Thoracic aorta (tissue), 2 donors: ENCODE measurements at places on chromosomes 4 and X. TPM values are rescaled to one million over a fixed set of nuclear protein-coding genes. Genes with fewer than 3 reads are reported as not detected.

DNA sequence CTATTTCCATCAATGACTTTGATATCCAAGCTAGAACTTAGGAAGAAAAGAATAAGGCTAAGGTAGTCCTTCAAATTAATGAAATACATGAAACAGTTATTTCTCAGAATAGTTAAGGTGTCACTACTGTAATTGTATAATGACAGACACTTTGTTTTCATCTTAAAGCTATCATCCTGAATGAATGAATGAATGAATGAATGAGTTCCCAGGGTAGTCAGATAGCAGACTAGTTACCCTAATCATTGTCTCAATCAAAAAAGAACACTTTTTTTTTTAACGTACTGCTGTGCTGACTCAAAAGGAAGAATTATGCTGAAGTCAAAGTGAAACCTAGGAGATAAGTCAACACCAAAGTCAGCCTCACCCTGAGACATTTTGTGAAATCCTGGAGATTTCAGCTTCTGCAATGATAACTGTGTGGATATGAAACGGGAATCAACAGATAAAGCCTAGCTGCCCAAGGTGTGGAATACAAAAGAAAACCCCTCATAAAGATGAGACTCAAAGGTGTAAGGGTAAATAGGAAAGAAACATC is 68.3 kb upstream of the CNKSR2 start:
- DNase-seq: no peak

DNA sequence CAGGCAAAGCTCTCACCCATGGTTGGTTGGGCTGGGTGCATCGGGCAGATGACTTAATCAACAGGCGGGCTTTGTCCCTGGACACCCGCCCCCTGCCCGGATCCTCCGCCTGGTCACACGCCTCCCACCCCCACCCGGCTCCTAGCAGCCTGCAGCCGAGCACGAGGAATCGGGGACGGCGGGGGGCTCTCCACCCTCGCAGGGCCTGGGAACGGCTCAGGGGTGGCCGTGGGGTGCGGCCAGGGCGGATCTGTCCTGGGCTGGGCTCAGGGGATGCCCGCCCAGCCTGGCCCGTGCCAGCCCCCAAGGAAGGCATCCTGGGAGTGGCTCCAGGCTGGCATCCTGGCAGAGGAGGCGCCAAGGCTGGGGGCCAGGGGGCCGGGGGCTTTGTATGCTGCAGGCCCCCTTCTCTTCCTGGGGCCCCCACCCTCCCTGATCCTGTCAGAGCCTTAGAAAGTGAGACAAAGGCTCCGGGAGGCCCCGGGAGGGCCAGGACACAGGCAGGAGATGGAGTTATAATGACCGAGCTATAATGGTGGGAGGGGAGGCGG is 32.5 kb upstream of the FGFR3 start:
- DNase-seq: no peak

GRCh38 chrX:74922922-74923543 is 2.2 kb downstream of the NEXMIF start:
- no peak for DNase-seq

DNA sequence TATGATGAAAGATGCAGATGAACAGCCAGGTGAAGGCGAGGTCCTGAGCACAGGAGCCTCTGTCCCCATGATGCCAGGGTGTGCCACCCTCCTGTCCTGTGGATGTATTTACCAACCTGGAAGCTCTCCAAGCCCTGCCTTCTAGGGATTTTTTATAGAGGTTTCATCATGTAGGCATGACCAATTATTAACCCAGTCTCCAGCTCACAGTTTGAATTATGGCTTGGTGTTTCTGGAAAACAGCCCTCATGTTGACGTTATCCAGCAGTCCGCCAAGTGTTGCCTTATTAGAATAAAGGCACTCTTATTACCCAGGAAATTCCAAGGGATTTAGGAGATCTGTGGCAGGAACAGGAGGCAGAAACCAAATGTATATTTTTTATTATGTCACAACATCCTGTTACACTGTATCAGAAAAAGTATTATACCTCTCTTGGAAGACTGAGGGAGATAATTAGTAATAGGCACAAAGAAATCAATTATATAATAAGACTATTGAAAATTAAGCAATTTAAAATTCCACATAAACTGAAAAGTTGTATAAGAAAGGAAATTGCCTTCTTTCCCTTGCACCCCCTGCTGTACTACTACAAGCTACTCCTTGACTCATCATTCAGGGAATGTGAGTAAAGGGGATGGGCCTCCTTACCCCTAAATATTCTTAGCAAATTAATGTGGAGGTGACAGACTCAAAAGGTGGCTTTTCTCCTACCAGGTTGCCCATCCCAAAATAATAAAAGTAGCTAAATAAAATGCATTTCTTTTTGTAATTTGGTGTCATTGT is 129.6 kb downstream of the ZNF330 start:
- DNase-seq: no peak

GRCh38 chr4:73895201-73896175 is 26.3 kb downstream of the CXCL1 start:
- DNase-seq: no peak

GRCh38 chr4:8558080-8558960 is 21.9 kb upstream of the GPR78 start:
- DNase-seq: no peak

GRCh38 chr4:179530958-179531357 is 2088.7 kb upstream of the AGA start:
- DNase-seq: no peak

DNA sequence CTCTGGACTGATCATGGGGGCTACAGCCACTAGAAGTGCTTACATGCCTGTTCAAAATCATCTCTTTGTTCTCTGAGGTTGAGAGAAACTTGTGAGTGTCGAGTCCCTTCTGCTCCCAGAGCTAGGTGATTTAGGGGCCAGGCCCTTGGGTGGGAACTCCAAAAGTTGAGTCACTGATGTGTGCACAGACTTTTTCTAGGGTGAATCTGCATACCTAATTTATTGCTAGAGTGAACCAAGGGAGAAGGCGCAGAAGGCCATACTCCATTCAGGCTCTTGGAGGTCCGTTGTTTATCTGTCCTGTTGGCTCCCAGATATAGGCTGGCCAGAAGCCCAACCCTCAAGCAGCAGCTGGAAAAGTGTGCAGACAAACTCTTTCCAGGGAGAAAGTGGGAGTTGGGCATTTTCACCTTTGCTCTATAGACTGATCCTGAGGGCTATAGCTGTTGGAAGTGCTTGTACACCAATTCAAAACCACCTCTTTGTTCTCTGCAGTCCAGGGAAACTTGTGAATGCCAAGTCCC is 80.8 kb upstream of the ARX start:
- no peak for DNase-seq

Gene CLDN34
- total RNA-seq: not detected

Gene PLP1
- total RNA-seq: 1.7 TPM

Gene CTAG1A
- total RNA-seq: not detected

Gene EDA2R
- total RNA-seq: 7.0 TPM
